Breast epithelium (tissue), 4 donors: ENCODE measurements at places on chromosomes 3 and 15.
A peak's percentile ranks its signal among the peaks of the same experiment; 100 is the strongest.

- peak; percentile 69 for DNase-seq
Observed at GRCh38 chr3:57004229-57004628, 56.2 kb upstream of the SPATA12 start.

GRCh38 chr15:100147828-100148227 is 193.9 kb downstream of the ADAMTS17 start:
- DNase-seq: no peak

DNA sequence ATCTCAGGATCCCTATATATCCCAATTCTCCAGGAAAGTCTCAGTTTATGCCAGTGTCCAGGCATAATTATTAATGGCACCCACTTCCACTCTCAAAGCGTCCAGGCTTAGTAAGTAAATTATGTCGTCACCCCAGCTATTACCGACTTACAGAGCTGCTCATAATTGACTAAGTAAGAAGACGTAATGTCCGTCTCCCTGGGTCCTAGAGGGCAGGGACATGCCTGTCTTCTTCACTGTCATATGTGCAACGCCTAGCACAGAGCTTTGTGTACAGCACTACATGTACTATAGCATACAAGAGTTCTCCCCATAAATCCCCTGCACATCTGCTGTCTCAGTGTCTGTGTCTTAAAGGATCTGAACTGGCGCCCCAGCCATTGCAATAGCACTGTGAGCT is 23.9 kb upstream of the HRH1 start:
- no peak for DNase-seq

DNA sequence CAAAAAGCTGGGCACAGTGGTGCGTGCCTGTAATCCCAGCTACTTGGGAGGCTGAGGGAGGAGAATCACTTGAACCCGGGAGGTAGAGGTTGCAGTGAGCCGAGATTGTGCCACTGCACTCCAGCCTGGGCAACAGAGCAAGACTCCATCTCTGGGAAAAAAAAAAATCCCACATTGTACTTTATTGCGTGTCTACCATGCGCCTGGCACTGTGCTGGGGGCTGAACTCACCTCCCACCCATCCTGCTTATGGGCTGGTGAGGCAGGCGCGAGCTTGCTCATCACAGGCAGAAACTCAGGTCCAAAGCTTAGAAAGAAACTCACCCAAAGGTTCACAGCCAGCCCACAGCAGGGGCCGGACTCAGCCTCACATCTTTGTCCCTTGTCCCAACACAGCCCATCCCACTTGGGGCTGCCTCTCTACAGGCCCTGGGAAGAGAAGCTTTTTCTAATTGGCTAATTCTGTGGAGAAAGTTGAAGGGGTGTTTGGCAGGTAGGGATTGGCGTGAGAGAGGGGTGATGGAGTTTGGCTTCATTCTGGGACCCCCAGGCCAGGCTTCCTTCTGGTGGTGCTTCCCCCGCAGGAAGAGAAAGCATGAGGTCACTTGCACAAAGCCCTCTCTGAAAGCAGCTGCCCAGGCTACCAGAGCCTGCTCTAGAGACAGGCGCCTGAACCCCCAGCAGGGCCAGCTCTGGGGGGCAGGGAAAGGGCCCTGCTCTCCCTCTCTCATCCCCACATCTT is 122.6 kb upstream of the SMAD3 start:
- DNase-seq: no peak

- DNase-seq: no peak
Observed at GRCh38 chr3:50912746-50913145, 238.0 kb downstream of the DOCK3 start.

- no peak for DNase-seq
Observed at GRCh38 chr3:55097441-55097840, 169.6 kb upstream of the LRTM1 start.

- DNase-seq: no peak
Observed at GRCh38 chr3:95407709-95408463, 1345.0 kb downstream of the NSUN3 start.

DNA sequence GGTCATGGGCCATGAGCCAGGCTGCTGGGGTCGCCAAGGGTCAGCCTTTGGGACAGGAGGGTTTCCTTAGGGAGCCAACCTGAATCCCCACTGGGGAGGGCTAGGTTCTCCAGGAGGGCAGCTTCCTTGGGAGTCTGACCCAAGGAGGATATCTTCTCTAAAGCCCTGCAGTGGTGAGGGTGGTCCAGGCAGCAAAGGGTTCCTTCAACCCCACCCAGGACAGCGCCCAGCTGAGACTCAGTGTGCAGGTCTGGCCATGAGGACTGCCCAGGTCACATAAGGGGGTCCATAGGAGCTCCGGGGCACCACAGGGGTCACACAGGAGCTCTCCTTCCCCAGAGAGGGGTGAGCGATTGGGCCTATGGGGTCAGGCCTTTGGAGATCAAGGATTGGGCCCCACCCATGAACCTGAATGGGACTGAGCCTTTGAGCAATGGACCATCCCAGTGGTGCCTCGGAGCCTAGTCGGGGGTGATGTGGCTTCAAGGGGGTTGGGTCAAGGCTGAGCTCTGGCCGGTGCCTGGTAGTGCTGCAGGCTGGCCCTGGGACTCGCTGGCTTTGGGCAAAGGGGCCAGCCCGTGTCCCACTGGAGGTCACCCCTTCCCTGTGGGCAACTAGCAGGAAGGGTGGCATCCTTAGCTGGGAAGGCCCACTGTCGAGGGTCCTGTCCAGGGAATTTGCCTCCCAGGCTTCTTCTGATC is 216.5 kb downstream of the SNRPN start:
- DNase-seq: peak; percentile 24

GRCh38 chr3:28840976-28841376 is 439.9 kb upstream of the RBMS3 start:
- DNase-seq: no peak

DNA sequence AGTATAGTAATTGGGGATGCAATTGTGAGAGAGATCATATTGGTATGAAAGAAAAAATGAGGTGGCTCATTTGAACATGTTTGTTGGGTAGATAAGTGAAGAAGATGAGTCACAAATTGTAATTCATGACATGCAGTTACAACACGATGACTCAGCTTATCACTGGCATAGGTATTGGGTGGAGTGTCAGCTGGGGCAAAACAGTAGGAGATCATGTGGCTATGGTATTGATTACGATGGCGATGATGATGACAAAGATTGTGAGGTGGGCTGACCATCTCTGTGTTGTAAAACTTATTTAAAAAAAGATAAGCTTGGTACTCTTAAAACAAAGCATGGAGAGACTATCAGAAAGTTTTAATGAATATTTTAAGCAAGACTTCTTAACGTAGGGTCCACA is 11.6 kb upstream of the DPH6 start:
- no peak for DNase-seq

- DNase-seq: no peak
Observed at GRCh38 chr3:31754575-31755278, 222.0 kb downstream of the STT3B start.

DNA sequence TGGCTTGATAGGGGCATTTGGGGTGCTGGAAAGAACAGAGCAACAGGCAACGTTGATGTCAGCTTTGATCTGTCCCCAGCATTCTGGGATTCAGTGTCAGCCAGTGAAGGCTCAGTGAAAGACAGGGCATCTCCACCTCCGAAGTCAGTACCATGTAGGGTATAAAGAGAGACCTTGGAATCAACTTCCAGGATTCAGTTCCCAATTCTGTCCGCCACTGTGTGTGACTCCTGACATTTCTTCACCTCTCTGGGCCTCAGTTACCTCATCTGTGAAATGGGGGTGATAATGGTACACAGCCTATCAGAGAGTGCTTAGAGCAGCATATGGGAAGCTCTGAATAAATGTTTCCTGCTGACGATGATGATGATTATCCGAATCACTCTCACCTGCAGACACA is 55.6 kb upstream of the FLNB start:
- no peak for DNase-seq

GRCh38 chr3:134885877-134886621 is 91.0 kb downstream of the EPHB1 start:
- DNase-seq: no peak
